ENCODE measurements at places on chromosomes 1 and 21.
A peak's percentile ranks its signal among the peaks of the same experiment; 100 is the strongest.

GRCh38 chr1:15418806-15419515 lies 9.3 kb downstream of the EFHD2 start:
- DNase-seq: peak; percentile 95

DNA sequence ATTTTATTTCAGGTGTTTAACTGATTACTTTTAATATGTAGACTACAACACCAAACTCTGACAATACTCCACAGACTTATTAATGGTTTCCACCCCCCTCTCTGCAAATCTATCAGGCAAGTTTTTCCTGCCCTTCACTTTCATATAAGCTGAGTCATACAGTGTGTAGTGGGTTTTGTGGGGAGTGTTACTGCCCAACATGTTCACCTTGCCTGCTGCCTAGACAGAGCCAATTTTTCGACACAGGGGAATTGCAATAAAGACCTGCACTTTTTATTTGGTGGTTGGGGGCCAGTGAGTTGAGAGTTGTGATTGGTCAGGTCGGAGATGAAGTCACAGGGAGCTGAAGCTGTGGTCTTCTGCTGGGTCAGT lies 119.7 kb downstream of the PPIAL4G start:
- DNase-seq: no peak

DNA sequence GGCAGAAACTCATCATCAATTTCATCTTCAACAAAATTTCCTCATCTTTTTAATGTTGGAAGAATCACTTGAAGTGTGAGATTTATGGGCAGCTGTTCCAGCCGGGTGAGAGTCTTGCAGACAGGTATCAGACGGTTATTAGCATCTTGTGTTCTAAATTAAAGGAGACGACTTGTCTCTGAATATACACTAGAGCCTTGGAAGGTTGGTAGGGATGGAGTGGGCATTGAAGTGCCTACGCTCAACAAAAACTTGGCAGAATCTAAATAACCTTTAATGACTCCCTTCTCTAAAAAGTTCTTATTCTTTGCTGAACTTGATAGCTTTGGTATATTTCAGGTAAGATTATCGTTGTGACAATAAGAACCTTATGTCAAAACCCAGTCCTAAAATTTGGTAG lies 111.5 kb upstream of the MAGI3 start:
- no peak for DNase-seq

- DNase-seq: peak; percentile 77
These were observed 739 bp downstream of the SMG5 start for GRCh38 chr1:156281693-156282478.

DNA sequence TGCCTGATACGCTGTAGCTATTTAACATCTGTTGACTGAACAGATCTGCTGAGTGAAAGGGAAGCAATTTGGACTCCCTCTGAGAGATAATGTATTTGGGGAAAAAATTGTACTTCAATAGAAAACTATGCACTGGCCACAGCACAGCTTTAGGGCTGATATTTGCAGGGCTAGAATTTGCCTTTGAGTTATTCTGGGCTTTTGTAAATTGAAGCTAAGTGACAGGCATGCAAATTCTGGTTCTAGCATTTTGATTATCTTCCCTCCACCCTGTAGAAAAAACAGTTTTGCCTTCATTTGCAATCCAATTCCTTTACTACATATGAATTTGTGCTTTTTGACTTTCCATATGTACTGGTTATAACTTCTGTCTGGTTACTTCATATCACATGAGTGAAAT lies 7.9 kb downstream of the KYAT3 start:
- DNase-seq: no peak

GRCh38 chr1:240831191-240831631 lies 219.3 kb upstream of the GREM2 start:
- DNase-seq: peak; percentile 83

GRCh38 chr1:84301004-84301784 lies at the start of gene SAMD13:
TSS of gene SAMD13 (plus strand) at chr1:84301708. CDS start at chr1:84303235, 1,527 bp downstream.
- DNase-seq: peak; percentile 76

- DNase-seq: no peak
These were observed 18.1 kb upstream of the TENT5C start for GRCh38 chr1:117587499-117588356.

- DNase-seq: no peak
These were observed 221.6 kb upstream of the PBX1 start for GRCh38 chr1:164337394-164337793.

GRCh38 chr1:196584696-196585095 lies 23.5 kb downstream of the KCNT2 start:
- DNase-seq: no peak

DNA sequence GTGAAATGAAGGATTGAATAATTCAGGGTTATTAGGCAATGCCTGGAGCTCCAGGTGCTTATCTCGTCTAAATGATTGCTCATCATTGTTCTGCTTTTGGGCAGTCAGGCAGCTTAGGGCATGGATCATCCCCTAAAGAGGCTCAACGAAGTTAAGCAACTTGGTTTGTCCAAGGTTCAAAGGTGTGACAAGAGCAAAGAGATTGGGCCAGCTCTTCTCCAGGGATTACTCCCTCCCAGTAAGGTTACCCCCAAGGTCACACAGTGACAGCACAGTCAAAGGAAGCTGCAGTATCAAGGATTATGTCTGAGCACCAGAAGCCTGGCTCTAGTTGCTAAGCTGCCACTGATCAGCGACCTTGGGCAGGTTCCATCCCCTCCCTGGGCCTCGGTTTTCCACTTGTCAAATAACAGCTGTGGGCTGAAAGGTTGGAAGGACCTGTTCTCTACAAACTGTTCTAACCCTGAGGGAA lies 6.8 kb downstream of the ETNK2 start:
- DNase-seq: no peak

GRCh38 chr1:163471779-163472650 lies 150.3 kb downstream of the NUF2 start:
- DNase-seq: no peak

- DNase-seq: no peak
These were observed 196.6 kb downstream of the MATN1 start for GRCh38 chr1:30526652-30527345.

DNA sequence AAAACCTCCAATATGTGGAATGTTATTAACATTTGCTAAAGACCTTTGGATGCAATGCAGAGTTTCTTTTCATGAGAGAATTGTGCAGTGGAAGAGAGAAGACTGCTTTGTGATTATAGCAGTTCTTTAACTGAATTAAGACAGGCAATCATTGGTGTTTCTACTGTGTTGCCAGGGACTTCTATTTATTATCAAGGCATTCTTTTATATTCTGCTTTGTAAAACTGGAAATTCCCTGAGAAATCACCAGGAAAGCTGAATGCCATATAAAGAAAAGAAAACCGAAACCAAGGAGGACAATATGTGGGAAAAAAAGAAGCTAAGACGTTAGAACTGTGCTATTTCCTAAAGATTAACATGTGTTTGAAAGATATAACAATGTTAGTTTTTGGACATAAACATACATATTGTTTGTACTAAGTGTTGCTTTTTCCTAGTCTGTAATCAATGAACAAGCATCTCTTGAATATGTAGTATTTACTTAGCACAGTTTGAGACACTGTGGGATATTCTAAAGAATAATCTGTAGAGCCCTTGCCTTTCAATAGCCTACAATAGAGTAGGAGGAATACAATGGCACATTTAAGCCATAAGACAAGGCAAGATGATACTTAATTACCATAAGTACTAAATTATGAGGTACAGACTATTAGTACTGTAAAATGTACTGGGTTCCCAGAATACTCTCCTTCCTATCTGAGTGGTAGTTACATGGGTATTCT lies 47.1 kb downstream of the EXTL2 start:
- peak; percentile 9 for DNase-seq

DNA sequence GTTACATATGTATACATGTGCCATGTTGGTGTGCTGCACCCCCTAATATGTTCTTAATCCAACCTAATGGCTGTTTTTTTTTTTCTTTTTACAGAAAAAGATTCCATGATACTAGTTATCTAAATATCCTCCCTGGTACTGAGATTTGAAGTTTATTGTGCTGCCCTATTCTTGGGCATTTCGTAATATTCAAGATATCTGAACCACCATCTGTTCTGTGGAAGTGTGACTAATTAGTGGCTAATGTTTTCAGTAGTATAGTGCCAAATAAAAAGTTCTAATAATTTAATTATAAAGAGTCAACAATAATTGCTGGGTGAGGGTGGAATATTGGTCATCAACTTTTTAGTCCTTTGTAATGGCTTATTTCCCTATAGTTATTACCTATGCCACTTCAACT lies 217.5 kb downstream of the GABPA start:
- DNase-seq: no peak

DNA sequence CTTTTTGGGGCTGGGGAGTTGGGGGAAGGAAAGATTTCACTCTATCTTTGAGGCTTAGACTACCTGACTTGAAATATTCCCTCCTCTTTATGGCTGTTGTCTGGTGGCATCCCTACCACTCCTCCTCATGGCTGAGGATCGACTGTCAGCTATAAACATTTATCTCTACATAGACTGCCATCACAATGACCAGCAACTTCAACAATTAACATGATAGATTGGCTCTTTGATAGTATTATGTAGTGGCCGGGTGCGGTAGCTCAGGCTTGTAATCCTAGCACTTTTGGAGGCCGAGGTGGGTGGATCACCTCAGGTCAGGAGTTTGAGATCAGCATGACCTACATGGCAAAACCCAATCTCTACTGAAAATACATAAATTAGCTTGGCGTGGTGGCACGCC lies 72.4 kb downstream of the GABPA start:
- no peak for DNase-seq

DNA sequence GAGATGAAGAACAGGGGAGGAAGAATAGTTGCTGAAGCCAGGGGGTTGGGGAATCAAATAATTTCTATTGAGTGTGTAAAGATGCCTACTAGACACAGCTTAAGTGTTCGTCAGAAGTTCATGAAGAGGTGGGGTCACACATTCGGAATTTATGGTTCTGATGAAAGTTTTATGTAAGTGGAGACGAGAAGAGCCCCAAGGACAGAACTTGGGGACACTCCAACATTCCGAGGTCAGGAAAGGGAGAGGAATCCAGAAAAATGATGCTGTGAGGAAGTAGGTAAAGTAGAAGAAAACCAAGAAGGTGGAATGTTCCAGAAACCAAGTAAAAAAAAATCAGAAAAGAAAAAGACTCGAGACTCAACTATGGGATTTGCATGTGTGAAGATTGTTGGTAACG lies 272.5 kb downstream of the SIPA1L2 start:
- no peak for DNase-seq

DNA sequence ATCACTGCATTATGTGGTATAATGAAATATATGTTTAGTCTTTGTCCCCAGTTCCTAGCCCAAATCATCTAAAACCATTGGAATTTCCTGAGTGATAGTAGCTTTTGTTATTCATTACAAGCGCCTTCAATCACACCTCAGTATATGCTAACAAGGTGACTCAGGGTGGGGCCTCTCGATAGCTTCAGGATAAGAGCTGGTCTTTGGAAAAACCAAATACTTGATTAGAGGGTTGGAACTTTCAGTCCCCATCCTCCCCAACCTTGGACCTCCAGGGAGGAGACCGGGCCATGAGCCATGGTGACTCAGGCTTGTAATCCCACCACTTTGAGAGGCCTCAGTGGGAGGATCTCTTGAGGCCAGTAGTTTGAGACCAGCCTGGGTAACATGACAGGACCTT lies 5.1 kb upstream of the BRDT start:
- no peak for DNase-seq

DNA sequence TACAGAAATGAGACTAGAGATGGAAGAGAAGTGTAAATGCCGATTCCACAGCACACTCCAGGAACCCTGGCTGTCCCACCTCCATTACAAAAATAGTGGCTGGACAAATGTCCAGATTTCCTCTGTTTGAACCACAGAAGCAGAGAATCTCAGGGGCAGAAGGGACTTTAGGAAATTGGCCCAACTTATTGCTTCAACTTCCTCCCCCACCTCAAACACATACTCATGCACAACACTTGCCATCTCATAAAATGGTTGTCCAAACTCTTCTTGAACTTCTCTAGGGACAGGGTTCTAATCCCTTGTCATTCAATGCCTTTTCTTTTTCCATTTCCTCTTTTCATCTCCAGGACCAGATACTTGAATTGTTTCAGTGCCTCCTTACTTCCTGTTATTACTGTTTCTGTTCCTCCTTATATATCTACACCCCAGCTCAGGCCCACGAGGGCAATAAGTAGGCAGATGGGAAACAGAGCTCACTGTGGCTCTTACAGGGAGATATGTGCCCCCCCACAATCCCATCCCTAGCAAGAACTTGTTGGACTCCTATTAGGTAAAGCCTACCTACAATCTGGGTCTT lies 8.5 kb upstream of the B4GALT3 start:
- DNase-seq: no peak

- no peak for DNase-seq
These were observed 31.2 kb downstream of the VANGL2 start for GRCh38 chr1:160431571-160431970.

DNA sequence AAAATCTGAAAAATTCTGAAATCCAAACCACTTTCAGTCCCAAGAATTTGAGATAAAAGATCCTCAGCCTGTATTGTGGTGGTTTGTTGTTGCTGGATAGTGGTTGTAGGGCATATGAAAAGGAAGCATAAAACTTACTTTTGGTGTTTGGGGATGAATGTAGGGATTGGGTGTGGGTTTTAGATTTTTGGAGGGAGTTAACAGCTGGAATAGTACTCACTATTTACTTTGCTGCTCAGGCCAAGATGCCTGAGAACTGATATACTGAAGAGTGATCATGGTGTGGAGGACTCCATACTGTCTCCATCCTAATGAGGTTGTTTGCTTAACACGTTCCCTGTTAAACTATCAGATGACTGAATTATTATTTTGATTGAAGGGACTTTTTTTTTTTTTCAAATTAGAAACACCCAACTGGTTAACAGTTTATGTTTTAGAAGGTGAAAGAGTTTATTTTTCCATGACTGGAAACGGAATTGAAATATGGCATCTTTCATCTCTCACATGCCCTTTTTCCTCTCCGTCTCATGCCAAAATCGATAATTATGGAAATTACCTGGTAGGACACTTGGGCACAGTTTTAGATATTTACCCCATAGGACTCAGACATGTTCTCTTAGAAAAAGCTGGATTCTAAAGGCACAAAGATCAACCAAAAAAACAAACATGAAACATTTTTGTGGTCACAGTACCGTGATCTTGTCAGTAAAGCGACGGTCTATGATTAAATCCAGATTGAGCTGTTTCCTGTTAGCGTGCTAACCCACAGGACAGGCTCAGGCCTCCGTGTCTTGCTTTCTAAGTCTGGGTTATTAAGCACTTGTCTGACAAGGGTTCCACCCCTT lies 37.3 kb downstream of the RGL1 start:
- DNase-seq: no peak

- DNase-seq: peak; percentile 41
These were observed 7.7 kb downstream of the CNIH3 start for GRCh38 chr1:224623743-224624333.

DNA sequence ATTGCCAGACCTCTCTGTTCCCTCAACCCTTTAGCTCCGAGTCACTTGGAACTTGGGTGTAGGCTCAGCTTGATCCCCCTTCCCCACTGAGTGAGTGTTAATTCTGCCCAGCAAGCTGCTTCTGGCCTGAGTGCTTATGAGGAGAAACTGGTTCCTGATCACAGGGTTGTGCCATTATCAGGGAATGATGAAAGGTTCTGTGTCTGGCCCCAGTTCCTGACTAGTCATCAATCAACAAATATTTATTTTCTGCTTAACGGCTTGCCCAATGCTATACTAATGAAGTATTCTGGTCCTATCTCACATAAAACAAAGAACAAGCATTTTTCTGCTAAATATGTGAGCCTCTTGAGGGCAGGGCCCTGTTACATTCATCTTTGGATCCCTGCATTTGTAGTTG lies 20.8 kb downstream of the CC2D1B start:
- DNase-seq: no peak

- DNase-seq: no peak
These were observed 14.0 kb upstream of the WASF2 start for GRCh38 chr1:27503844-27504587.

All from MCF 10A (cell line).